A172 (cell line): ENCODE measurements at places on chromosomes 1 and 21. TPM values are rescaled to one million over a fixed set of nuclear protein-coding genes. Genes with fewer than 3 reads are reported as not detected.

DNA sequence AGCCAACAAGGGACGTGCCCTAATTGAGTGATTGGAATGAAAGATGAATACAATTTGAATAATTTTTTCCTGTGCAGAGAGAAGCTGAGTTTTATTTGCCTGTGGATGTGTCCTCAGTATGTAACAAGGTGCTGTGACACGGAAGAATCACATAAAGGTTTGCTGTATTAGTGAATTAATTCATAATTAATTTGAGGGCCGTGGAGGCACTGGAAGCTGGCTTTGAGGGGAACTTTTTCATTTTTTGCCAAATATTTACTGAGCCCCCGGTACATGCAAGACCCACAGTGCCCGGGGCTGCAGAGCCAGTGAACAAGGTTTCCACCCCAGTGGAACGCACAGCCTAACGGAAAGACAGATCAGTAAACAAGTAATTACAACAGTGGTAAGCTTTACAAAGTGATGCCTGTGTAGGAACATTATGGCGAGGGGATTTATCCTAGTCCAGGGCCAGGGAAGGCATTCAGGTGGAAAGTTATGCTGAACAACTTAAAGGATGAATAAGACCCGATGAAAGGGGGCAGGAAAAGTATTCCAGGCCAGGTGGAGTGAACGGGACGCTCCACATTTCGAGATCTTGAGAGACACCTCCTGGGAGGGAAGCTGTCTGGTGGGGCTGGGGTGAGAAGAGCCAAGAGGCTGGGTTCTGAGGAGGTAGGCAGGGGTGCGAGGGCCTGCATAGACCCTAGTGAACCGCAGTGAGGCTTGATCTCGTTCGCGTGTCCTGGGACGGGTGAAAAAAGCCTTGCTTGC lies 773 bp upstream of the RCC2 start:
- DNase-seq, result no peak

DNA sequence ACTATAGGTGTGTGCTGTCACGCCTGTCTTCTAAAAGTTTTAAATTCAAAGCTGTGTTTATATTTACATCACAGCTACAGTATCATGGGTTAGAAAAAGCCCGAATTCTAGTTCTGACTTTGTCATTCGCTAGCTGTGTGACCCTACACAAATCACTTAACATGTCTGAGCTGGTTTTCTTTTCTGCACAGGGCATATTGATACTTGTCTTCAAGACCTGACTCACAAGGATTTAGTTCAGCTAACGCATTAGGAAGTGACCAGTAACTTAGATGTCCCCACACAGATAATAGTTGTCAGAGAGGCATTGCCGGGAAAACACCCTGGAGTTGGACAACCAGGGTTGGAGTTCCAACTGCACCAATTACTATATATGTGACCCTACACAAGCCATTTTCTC lies 25.9 kb downstream of the GIPC2 start:
- no peak for DNase-seq

HES2 gene
- 2.0 and 3.9 TPM in 2 replicates for total RNA-seq

GPR25 gene
- total RNA-seq, result not detected in 2 replicates

DDOST gene
- 211 and 238 TPM in 2 replicates for total RNA-seq

ZNF670 gene
- total RNA-seq, result 8.8 and 9.8 TPM in 2 replicates

RGS1 gene
- total RNA-seq, result not detected in 2 replicates

HEYL gene
- total RNA-seq, result not detected in 2 replicates

ANKRD35 gene
- not detected in 2 replicates for total RNA-seq

DNA sequence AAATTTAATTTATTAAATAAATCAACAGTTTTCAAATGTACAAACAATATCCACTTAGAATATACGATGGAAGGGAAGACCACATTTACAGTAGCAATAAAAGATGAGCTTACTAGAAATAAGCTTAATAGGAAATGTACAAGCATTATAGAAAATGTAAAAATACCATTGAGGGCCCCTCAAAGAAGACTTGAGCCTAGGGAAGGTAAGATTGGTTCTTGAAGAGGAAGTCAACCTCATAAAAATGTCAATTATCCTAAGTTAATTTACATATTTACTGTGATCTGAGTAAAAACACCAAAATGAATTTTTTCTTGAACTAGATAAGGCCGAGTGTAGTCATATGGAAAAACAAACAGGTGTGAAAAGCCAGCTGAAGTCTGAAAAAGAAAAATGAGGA lies 39.7 kb upstream of the TRIM67 start:
- DNase-seq, result no peak

DNA sequence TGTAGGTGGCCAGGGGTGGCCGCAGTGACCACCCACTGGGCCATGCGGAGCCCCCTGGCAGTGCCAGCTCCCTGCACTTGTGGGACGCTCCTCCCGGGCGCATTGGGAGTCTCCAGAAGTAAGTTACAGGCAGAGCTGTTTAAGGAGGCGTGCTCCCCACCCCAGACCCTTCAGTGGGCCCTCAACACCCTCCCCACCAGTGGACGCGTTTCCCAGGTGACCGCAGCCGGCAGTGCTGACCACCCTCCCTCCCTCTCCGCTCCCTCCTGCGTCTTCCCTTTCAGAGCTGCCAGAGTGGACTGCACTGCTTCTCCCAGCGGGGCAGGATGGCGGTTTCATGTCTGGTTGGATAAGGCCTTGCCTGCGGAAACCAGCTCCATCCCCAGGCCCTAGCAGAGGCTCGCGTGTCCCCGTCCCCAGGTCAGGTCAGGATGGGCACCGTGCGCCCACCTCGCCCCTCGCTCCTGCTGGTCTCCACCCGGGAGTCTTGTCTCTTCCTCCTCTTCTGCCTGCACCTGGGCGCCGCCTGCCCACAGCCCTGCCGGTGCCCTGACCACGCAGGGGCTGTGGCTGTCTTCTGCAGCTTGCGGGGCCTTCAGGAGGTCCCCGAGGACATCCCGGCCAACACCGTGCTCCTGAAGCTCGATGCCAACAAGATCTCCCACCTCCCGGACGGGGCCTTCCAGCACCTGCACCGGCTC lies 1.1 kb downstream of the LRRC3 start:
- DNase-seq, result no peak

DNA sequence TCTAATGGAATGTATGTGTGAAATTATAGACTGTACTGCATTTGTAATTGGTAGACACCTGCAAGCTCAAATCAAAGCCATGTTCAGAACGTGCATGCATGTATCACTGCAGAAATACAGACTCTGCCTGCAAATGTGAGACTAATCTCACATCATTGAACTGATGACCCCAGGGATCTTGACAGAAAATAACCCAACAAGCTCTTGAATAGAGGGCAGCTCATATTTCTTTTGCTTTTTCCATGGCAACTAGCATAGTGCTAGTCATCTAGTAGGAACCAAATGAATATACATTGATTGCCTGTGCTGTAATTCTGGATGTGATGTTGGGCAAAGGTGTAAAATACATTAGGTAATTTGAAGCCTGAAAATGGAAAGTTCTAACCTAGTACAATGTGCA lies 62.4 kb downstream of the PTPRC start:
- DNase-seq, result no peak

- DNase-seq, result no peak
Measured at GRCh38 chr21:29462479-29462878, 163.8 kb downstream of the BACH1 start.

DNA sequence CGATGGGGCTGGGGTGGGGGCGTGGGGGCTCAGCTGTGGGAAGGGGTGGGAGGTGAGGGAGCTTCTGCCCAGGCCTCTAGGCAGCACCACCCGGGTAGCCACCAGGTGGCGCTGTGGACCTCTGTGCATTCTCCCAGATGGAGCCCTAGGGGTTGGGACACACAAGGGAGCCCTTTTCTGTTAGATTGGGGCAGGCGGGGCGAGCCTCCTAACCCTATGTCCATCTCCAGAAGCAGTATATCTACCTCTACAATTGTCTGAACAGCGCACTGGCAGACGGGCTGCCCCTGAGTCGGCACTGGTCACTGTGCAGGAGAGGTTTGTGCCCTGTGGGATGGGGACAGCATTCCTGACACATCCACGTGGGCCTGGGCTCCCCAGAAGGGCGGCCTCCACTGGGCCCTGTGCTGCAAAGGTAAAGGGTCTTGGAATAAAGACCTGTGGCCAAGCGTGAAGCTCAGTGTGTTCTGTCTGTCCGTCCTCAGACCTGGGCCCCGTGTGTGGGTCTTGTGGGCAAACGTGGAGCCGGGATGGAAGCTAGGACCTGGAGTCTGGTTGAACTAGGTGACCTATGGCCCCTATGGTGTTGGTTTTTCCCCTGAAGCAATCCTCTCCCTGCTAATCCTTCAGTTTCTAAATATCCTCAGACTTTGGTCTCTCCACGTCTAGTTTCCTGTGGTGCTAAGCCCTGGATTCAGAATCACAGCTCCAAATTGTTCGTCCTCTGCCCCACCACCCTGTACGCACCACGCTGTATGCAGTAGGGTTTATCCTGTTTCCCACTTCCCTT lies 4.4 kb upstream of the LGR6 start:
- peak; percentile 69 for DNase-seq

TMPRSS15 gene
- 0.02 and 0.12 TPM in 2 replicates for total RNA-seq

- DNase-seq, result no peak
Measured at GRCh38 chr1:19458815-19459417, 26.4 kb downstream of the CAPZB start.

CD1B gene
- not detected in 2 replicates for total RNA-seq

DNA sequence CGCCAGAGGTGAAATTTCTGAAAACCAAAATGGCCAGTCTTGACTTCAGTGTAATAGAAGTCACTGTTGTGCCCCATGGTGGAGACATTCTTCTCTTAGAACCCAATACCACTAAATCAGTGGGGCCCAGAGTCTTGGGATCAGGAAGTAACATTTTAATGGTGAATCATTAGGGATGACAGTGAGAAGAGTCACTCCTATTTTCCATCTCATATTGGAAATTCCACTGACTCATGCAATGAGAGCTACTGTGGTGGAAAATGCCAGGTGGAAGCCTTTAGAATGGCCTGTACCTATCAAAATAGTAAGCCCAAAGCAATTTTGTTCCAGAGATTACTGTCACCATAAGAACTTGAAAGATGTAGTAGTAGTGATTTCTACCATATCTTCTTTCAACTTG lies 20.6 kb upstream of the PPM1J start:
- DNase-seq, result peak; percentile 94

- DNase-seq, result no peak
Measured at GRCh38 chr1:166980383-166980782, 5.0 kb upstream of the ILDR2 start.

AK5 gene
- total RNA-seq, result 2.0 and 9.0 TPM in 2 replicates

GRCh38 chr21:45074818-45075595 lies 627 bp downstream of the ADARB1 start:
- no peak for DNase-seq

DNA sequence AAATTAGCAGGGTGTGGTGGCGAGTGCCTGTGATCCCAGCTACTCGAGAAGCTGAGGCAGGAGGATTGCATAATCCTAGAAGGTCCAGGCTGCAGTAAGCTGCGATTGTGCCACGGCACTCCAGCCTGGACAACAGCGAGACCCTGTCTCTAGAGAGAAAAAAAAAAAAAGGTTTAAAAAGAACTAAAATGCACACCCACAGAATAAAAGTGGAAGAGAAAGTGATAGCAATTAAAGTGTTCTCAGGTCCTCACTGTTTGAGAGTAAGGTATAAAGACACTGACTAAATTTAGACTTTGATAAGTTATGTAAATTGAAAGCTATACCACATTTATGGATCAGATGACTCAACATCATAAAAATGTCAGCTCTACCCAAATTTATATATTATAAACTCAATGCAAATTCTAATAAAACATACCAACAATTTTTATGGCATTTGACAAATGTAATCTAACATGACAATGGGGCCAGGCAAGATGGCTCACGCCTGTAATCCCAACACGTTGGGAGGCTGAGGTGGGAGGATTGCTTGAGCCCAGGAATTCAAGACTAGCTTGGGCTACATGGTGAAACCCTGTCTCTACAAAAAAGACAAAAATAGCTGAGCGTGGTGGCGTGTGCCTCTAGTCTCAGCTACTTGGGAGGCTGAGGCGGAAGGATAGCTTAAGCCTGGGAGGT lies 11.8 kb downstream of the ZBTB17 start:
- no peak for DNase-seq
